ENCODE measurements at places on chromosomes 3 and 15.

DNA sequence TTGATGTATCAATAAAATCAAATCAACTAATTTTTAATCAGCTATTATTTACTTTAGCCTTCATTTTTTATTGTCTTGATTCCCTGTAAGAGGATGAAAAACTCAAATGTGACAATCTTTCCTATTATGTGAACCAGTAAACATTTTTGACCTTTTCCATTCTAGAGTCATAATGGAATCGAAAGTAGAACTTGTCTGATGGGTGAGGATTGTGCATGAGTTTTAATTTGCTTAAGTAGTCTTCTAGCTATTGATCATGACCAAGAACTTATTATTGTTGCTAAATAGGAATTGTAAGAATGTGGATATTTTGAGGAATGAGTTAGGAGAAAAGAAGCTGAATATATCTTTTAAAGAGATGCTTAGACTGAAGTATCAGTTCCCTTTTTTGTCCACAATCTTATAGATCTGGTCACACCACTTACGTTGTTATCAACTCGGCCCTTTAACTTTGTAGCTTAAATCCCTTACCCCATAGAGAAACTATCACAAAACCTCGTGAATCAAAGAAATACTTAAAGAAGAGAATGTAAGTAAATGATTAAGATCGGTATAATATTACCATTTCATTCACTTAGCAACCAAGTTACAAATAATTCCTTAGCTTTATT, 147.3 kb downstream of the TP63 start:
- DNase-seq = no peak

GRCh38 chr3:150609988-150610387, 6.9 kb downstream of the SELENOT start:
- DNase-seq = no peak

- no peak for DNase-seq
Measured at GRCh38 chr15:29490747-29491471, 221.3 kb upstream of the NSMCE3 start.

GRCh38 chr15:75109021-75109735, 85.8 kb downstream of the PPCDC start:
- DNase-seq = no peak

DNA sequence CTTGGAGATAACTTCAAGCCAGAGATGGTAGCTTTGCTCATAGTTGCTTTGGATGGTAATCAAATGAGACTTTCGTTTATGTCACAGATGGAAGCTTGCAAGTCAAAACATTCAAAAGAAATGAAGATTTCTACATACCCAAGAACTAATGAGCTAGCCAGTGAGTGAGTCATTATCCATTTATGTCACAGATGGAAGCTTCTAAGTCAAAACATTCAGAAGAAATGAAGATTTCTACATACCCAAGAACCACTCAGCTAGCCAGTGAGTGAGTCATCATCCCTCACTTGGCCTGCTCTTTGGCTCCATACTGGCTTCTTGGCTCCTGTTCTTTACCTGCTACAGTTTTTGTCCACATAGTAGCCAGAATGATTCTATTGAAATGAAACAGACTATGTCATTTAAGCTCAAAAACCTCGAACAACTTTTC, 559.8 kb upstream of the CBLB start:
- DNase-seq = peak; percentile 94

DNA sequence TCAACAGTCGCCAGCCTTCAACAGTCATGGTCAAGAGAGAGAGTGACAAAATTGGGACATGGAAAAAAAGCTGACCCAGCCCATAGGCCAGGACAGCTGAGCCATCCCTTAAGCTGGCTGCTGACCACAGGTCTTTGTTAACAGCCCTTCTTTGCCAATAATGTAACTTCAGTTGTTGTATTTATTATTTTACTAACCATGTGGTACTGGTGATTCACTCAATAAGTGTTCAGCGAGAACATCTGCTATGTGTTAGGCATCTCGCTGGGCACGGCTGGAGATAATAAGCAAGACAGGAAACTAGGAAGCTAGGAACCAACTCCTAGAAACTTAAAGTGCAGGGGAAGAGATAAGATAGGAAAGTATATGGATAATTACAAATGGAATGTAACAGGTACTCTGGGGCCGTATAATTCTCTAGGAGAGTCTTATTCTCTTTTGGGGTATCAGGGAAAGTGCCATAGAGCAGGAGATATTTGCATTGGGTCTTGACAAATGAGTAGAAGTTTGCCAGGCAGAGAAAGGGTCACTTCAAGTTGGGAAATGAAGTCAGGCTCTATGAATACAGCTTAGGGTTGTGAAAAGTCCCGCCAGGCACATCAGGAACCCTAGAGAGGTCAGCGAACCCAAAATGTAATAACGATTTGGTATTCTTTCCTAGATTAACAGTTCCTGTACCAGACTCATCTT, 84.0 kb upstream of the TRA2B start:
- peak; percentile 69 for DNase-seq

- no peak for DNase-seq
Measured at GRCh38 chr3:156397534-156397933, 157.4 kb downstream of the SSR3 start.

DNA sequence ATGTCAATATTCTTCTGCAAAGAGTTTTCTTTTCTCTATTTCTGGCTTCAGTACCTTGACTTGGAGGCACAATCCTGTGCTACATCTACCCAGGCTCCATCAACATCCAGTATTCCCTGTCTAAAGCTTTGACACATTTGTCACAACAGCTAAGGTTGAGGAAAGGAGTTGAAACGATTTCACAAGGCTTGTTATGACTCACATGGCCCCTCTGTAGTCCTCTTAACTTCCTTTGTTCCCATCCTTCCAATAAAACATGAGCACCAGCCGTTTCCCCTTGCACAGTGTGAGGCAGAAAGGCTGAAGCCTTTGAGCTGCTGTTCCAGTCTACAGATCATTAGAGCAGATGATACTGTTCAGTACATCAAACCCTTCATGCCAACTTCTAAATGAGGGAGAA, 163.0 kb upstream of the TMCO5A start:
- no peak for DNase-seq

DNA sequence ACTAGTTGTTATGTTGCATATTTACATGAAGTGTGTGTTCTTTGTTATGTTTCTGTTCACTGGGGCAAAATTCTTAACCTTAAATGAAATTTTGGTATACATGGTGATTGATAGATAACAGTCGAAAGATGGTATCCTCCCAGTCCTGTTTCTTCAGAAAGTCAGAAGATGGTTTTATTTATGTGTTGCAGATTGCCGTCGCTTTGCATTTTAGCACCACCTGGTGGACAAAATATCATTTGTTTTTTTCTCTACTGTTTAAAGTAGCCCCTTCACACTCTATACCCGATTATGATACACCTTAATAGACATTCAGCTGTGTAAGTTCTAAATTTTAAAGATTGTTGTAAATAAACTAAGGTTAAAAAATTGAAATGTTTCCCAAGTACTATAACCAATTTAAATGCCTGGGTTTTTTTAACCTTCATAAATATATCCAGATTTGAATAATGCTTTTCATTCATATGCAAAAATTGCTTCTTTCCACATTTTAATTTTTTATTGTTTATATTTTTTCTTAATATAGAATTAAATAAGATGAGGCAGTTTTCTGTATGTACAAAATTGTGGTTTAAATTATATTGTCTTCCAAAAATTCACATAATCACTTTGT, 152.2 kb downstream of the ALCAM start:
- peak; percentile 22 for DNase-seq

GRCh38 chr15:101651554-101652097, 555 bp downstream of the TM2D3 start:
- no peak for DNase-seq

DNA sequence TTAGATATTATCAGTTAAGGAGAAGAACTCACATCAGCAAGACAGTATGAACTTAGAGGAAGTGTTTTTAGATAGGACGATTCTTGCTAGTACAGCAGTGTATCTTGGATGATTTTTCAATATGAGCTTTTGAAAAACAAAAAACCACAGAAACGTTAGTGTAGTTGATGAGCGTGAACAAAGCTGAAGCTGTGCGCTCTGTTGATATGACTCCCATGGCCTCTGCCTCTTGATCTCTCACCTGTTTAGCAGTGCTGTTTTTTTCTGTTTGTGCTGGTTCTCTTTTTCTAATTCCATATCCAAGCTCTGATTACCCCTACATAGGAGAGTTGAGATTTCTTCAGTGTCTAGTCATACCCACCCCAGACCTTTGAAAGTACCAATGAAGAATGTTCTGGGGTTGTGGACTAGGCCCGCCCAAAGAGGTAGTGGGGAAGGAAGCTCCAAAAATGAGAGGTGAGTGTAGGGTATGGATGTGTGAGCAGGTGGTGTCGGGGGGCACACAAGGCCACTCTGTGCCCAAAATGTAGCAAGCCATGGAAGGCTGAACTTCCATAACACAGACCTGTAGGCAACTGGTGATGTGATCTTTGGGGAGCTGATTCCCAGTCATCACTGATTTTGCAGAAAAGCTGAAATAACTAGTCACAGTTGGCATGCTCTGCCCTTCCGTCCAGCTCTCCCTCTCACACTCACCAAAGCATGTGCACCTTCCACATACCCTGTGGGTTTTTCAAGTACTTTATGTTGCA, 20.0 kb upstream of the CMTM7 start:
- DNase-seq = no peak

- DNase-seq = no peak
Measured at GRCh38 chr15:51270706-51271105, 67.7 kb downstream of the CYP19A1 start.

GRCh38 chr3:17714473-17714872, 28.0 kb downstream of the TBC1D5 start:
- DNase-seq = no peak

DNA sequence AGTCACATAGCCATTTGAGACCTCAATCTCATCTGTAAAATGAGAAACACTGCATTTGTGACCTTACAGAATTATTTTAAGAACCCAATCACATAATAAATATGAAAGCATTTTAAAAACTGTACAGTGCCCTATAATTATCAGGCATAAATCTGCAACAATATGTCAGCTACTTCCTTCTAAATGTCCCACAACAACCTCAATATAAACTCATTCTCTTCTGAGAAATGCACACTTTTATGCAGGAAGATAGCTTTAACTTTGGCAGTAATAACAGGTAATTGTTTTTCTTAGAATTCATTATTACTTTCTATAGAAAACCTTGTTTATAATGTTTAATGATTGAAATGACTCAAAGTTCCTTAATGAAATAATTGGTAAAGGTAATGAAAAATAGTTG, 400.7 kb upstream of the AGTR1 start:
- DNase-seq = no peak

DNA sequence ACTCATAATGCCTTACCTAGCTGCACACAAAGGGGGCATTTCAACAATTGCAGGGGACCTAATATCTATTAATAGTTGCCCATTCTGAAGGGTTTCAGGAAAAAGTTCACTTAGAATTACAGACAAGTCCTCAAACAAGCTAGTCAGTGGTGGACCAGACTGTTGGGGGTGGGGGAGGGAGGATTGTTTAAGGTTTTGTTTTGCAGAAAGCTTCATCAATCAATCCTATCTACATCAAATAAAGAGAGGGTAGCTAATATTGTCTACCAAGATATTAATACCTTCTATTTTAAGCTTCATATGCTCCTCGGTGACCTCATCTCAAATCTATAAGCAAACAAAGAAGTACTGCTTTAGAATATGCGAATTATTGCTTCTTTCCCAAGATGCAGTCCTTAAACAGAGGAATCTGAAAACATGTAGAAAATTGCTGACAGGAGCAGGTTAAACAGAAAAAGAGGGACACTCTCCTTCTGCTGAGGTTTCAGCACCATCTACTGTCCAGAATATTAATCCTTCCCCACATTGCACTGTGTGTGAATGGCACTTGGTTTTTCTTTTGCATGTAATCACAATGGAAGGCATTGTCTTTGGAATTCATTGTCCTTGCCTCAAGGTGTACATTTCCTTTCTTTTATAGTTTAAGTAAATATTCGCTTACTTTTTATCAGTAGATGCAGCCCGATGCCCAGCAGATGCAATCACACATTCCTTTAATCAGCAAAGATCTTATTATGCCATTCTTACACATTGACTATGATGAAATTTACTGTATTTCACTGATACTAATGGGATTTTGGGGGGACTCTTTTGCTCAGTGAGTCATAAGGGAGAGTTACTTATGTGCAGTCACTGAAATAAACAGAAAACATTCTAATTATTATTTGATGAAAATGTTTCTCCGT, 94.7 kb downstream of the IL5RA start:
- peak; percentile 6 for DNase-seq

DNA sequence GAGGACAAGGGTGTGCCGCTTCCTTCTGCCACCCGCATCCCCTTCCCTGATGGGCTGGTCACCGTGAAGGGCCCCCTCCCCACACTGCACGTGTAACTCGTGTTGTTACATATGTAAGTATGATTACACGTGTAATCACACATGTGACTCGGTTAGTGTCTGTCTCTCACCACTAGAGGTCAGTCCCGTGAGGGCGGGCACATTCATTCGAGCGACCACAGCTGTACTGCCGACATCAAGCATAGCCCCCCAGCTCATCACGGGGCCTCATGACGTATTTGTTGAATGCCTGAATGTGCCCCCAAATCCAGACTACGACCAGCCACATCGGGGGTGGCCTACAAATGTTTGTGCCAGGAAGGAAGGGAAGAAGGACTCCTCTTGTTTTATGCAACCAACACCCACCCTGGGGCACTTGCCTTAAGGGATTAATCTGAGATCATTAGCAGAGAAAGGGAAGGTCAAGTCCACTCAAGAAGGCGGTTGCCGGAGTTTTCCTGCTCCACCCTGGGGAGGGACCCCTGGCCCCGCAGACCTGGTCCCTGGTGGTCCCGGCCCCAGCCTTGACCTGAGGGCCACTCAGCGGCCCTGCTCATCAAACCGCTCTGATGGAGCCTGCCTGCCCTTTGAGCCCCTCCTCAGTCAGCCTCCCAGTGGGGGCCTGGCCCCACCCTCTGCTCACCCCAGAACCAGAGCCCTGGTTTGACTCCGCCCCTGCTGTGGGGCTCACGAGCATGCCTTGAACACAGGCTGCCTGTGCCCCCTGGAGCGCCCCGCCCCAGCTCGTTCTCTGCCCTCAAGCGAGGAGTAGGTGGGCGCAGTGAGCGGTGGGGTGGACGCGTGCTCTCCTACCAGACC, 52.8 kb downstream of the RGMA start:
- no peak for DNase-seq

- DNase-seq = no peak
Measured at GRCh38 chr15:67512140-67512539, 8.8 kb upstream of the C15orf61 start.

GRCh38 chr3:184259396-184259877, 1.9 kb downstream of the CAMK2N2 start:
- DNase-seq = no peak

Data from NCI-H446 (cell line).